Stimulated activated CD4-positive, alpha-beta T cell treated with anti-CD3 and anti-CD28 coated beads, Interleukin-2, amount 100 ng/mL, for 48 hours (primary cell): ENCODE measurements at places on chromosomes 12 and 14.

DNA sequence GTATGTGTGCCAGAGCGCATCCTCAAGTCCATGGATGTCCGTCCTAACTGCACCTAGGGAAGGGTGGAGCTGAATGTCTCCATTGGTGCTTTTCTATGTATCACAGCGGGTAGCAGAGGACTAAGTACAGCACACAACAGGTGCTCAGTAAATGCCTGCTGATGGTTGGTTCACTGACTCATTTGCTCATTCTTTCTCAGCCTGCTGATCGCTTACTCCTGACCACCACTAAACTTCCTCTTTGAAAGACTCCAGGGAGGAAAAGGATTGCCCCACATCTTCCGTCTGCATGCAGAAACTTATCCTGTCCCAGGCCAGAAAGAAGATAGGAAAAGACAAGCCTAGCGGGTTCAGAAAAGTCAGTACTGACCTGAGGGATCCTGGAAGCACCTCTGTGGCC lies 66.3 kb downstream of the B4GALNT3 start:
- no peak for DNase-seq

GRCh38 chr12:112164011-112164660 lies 38.8 kb downstream of the TRAFD1 start:
- no peak for DNase-seq

DNA sequence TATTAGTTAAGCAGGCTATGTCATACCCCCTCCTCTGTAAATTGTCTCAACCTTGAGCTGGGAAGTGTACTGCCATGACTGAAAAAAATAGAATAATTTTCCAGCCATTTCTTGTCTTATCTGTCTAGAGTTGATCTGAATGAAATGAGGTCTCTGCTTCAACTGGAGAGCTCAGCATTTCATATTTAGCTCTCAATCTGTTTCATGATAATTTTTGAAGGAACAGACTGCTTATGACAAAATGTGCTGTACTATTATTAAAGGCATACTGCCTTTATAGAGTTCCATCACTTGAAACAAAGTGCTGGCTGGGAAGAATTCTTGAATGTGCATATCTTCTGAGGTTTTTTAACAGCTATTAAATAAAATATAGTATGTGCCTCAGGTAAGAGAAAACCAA lies 19.1 kb downstream of the PTPRO start:
- no peak for DNase-seq

DNA sequence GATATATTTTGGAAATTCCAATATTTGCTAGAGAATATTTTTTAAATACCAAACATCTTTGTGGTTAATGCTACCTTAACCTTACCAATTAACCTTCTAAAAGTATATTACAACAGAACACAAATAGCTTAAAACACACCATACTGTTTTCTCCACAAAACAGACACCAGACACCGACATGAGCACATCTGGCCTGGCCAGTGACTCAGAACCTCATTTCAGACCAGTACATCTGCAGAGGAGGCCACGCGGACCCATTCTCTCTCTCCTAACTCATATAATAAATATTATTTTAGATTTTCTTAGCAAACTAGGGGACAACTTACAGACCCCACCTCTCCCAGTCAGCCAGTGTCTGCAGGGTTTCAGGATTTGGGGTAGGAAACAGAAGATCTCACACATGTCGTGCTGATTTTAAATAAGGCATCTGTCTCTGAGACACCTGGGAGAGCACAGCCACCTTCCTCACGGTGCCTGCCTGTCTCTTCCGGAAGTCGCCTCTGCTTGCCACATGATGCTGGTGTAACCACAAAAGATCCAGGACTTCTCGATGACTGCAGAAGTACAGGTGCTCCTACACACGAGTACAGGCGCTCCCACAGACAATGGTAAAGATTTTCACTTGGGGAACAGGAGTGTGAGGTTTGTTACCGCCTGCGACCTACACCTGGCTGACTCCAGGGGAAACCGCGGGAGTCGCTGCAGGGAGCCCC lies 9.7 kb upstream of the ANKLE2 start:
- no peak for DNase-seq

DNA sequence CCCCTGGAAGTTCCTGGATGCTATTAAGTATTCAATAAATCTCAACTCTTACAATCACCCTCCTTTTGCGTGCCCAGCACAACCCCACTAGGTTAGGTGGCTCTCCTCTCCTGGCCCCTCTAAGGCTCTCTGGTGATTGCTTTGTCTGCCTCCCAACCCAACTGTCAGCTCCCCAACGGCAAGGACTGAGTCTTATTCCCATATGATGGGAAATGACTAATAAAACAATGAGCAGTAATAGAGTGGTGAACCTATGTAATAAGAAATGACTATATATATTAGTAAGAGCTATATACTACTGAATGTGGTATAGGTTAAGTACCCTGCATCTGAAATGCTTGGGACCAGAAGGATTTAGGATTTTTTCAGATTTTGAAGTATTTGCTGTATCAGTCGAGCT lies 8.1 kb downstream of the APPL2 start:
- no peak for DNase-seq

GRCh38 chr12:49358483-49359141 lies 8.7 kb upstream of the SPATS2 start:
- DNase-seq = no peak

DNA sequence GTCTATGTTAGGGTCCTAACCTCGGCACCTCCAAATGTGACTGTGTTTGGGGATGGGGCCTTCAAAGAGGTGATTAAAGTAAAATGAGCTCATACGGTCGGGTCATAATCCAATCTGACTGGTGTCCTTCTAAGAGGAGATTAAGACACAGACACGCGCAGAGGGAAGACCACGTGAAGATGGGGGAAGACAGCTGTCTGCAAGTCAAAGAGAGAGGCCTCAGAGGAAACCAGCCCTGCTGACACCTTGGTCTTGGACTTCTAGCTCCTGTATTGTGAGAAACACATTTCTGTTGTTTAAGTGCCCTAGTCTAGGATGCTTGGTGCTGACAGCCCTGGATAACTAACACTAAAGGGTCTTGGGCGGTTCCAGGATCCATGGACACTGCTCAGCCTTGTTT lies 109.6 kb downstream of the DICER1 start:
- no peak for DNase-seq

DNA sequence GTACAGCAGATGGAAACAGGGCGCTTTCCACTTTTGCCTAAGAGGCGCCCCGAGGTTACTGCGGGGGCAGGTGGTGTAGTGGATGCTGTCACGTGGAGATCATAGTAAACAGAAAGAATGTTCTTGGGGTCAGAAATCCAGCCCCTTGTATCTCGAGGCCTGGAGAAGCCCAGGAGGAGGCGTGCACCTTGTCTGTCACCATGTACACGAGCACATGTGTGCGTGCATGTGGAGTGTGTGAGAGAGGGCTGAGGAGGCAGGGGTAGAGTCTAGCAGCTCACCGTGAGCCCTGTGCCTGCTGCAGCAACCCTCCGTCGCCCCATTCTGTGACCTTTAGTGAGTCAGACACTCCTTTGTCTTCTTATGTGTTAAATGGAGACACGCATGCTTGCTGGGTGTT lies 59.0 kb downstream of the CACNA1C start:
- no peak for DNase-seq

DNA sequence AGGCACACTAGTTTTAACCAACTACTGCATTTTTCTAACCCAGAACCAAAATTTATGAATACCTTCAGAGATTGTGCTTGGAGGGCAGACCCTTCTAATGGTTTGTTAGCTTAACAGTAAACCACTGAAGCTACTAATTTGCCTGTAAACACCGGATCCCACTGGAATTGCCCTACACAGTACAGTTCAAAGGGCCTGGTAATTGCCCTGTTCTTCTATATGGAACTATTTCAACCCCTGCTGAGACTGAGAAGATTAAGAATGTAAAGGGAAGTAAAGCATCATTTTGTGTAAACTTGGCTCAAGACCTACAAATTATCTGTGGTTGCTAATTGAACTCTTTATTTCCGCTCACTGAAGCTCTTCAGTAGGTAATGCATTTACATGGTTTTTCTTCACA lies 468.1 kb downstream of the NPAS3 start:
- DNase-seq = no peak

DNA sequence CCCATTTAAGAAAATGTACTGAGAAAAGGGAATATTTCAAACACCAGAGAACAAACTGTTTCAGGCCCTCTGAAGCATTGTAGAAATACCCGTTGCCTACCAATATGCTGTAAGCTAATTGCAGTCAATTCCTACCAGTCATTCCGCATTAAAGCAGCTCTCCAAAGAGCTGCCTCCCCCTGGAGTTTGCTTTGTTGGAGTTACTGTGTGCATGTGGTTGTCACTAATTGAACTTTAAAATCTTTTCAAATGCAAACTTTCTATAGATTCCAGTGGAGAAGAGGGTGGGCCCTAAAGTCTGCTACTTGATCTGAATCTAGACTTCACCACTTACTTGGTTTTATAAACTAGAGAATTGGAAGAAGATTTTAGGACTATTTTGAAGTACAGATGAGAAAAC lies 112.7 kb downstream of the PLXNC1 start:
- no peak for DNase-seq

DNA sequence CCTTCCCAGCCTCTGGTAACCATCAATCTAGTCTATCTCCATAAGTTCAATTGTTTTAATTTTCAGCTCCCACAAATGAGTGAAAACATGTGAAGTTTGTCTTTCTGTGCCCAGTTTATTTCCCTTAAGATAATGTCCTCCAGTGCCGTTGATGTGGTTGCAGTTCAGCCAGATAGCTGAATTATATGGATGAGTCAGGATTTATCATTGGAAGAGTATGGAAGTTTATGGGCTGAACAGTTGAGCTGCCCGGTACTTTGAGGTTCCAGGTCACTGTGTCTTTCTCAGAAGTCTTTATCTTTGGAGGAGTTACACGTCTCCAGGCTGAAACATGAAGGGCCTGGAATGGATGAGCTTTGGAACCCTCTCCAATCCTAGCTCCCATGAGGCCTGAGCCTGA lies 120.1 kb downstream of the ASCL4 start:
- no peak for DNase-seq

GRCh38 chr12:27657296-27657695 lies 39.0 kb upstream of the REP15 start:
- no peak for DNase-seq

DNA sequence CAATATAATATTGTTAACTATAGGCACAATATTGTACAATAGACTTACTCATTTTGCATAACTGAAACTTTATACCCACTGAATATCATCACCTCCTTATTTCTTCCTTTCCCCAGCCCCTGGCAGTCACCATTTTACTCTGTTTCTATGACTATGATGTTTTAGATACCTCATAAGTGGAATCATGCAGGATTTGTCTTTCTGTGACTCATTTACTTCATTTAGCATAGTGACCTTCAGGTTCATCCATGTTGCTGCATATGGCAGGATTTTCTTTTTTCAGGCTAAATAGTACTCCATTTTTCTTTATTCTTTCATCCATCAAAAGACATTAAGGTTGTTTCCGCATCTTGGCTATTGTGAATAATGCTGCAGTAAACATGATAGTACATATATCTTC lies 18.9 kb downstream of the USP15 start:
- no peak for DNase-seq

GRCh38 chr12:88272456-88272855 lies 130.3 kb downstream of the TMTC3 start:
- no peak for DNase-seq

GRCh38 chr12:42969355-42969754 lies 379.8 kb upstream of the PRICKLE1 start:
- DNase-seq = no peak

- DNase-seq = no peak
Observed at GRCh38 chr14:66628636-66629035, 120.7 kb downstream of the GPHN start.

DNA sequence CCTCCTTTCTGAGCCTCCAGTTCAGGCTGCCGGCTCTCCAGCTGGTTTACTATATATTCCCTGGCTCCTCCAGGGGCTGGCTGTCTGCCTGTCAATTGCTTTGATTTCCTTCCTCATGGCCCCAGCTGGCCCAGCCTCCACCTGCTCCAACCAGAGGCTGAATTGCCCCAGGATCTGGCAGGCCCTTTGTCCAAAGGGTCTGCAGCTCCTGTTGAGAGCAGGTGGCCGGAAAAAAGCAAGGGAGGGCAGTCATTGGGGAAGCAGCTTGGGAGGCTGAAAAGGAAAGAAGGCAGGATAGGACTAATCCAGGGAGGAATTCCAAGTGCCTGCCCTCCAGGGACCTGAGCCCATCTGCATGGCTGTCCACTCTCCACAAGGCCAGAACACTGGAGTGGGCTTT lies 25.3 kb downstream of the PAH start:
- no peak for DNase-seq

GRCh38 chr12:46523446-46523845 lies 150.9 kb upstream of the SLC38A2 start:
- DNase-seq = no peak

GRCh38 chr12:6074427-6074826 lies 50.0 kb downstream of the VWF start:
- no peak for DNase-seq
